ENCODE measurements at places on chromosomes 12 and 14.
A peak's percentile ranks its signal among the peaks of the same experiment; 100 is the strongest.

DNA sequence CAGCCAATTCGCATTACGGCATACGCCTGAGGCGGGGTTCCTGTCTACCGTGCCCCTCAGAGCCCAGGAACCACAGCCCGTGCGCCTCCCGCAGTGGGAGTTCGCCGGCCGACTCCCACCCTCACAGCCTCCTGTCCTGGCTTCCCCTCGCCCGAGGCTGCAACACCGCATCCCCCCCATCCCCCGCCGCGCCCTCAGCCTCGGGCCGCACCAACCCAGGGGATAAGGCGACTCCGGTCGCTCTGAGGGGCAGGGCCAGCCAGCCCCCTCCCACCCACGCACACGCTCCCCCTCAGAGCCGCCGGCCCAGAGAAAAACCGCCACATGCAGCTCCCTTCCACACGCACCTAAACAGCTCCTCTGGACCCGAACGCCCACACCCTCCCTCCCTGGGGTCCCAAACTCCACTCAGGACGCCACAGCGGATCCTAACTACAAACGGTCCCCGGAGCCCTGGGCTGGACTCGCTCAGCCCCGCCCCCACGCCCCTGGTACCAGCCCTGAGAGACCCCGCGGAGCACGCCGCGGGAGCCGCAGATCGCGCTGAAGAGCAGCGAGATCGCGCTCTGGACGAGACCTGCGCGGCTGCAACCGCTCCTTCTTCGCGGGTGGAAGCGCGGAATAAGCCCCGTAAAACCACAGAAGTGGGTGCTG is at the start of gene C14orf39:
C14orf39 (minus strand) TSS at position 466 of the 654 bp plus-strand sequence. CDS start 985 bp downstream, outside the sequence.
- ATAC-seq, result peak; percentile 95

DNA sequence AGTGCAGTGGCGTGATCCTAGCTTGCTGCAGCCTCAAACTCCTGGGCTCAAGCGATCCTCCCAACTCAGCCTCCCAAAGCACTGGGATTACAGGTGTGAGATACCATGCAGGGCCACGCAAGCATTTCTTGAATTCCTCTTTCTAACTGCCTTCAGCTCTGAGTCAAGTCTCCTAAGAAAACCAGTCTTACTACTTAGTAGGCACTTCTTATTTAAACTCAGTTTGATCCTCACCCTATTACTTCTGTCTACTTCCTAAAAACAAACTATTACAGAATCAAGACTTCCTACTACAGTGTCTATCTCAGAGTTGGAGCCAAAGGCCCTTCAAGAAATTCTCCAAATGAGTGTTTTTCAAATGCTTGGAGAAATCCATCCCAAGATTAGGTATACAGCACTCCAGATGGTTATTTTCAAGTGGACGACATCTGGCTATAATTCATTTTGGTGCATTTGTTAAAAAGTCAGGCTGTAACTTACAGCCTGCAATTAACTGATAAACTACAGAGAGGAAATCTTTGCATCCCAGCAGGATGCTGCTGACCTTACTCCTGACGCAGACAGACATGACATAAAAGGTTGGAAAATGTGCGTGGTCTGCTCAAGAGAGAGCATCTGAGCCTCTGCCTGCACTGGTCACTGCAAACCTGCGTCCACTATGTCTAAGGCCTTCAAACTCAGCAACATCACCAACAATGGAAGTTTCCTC is 34.7 kb downstream of the SSH1 start:
- ATAC-seq, result peak; percentile 1

DNA sequence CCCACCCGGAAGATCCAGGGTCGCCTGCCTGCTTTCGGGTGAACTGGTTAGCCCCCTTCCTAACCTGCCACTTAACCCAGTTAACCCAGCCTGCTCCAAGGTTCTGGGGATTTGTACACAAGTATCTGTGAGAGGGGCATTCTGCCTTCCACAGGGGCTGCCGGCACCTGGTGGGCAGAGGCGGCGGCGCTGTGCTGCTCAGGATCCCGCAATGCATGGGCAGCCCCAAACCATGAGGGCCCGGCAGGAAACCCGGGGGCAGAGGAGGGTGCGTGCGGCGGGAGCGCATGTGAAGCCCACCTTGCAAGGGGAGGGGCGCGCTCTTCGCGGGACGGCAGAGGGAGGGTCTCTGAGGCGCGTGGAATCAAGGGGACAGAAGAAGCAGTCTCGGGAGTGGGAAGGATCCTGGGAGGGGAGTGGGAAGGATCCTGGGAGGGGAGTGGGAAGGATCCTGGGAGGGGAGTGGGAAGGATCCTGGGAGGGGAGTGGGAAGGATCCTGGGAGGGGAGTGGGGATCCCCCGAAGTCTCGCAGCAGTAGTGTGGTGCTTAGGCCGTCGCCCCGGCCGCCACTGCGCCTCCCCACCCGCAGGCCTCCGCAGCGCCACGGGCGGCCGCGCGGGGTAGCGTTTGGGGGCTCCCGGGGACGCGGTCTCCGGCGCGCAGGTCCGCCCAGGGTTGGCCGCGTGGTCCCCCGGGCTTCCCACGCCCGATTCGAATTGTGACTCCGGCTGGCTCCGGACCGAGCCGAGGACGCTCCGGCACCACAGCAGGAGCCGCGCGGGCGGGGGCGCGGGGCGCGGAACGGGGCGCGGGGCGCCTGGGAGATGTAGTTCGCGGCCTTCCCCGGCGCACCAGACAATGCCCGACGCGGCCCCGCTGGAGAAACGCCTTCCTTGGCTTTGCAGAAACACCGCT is 4.9 kb upstream of the MTA1 start:
- ATAC-seq, result peak; percentile 88

DNA sequence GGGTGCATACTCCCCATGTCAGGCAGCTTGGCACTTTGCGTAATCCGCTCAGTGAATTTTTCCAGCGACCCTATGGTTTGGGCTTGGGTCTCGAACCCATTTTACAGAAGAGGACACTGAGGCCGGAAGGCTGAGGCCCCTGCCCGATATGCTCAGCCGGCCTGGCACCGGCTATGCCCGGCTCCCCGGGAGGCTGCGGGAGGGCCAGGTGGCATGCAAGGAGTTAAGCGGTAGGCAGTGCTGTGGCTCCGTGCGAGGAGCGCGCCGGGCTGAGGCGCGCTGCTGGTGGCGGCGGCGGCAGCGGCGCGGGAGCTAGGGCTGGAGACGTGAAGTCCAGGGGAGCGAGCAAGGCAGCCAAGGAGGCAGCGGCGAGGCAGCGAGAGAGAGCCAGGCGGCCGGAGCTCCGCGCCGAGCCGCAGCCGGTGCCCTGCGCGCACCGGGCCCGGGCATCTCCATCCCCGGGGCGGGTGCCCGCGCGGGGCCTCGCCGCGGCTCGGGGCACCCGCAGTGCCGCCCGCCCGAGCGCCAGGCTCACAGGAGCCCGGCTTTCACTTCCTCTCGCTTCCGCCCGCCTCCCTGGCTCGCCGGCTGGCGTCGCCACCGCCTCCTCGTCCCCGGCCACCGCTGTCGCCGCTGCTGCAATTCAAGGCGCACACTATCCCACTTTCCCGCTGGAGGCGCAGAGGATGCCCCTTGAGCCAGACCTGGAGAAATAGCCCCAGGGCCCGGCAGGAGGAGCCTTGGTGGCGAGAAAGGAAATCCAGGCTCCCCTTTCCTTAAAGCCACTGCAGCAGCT is at the start of gene WSCD2:
WSCD2 (plus strand) TSS at position 272 of the 796 bp plus-strand sequence. CDS start 66,545 bp downstream, outside the sequence.
- ATAC-seq, result peak; percentile 53

- ATAC-seq, result no peak
Observed at GRCh38 chr14:28895389-28895788, 128.8 kb downstream of the FOXG1 start.

DNA sequence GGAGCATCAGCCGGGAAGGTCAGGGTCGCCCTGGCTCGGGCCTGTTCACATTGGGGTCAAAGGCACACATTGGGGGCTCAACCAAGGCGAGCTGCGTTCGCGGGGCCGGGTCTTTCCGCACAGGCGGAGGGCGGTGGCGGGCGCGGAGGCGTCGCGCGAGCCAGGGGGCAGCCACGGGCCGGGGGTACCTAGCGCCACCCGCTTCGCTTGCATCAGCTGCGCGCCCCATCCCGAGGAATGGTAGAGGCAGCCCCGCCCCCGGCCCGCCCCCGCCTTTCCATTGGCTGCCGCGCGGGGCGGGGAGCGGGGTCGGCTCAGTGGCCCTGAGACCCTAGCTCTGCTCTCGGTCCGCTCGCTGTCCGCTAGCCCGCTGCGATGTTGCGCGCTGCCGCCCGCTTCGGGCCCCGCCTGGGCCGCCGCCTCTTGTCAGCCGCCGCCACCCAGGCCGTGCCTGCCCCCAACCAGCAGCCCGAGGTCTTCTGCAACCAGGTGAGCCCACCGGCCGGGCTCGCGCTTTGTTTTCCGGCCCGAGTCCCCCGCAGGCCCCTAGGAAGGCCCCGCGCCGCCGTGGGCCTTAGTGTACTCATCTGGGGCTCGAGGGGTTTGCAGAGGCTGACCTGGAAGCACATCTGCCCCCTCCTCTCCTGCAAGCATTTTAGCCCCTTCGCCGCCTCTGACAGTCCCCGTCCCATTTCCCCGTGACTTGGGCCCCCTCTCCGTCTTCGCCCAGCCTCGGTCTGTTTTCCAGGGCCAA is at the start of gene ALDH2:
ALDH2 (plus strand) TSS at position 326 of the 754 bp plus-strand sequence; CDS start at position 376, 50 bp downstream.
- peak; percentile 95 for ATAC-seq

DNA sequence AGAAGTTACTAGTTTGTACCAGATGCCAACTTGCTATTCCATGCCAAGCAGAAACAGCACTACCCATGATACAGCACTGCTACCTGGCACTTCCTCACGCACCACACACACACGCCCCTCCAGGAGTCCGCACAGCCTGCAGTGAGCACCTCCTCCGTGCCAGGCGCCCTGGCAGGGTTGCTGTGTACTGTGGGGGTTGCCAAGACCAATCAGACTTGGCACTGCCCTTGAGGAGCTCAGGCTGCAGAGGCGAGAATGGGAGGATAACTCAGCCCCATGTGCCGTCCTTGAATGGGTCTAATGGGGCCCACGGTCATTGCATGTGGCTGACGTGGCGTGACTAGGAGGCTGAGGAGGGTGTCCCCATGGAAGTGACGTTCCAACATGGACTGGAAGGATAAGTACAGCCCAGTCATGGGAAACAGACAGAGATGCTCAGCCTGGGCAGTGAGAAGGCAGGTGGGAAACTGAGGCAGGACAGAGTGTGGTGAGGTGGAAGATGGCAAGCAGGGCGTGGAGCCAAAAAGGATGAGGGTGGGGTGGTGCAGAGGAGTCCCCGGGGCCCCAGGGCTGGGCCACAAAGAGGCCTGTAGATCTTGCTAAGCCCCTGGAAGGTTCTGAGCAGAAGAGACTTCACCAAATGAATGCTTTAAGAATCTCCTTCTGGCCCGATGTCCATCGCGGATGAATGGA is 65.3 kb upstream of the C14orf180 start:
- ATAC-seq, result no peak

DNA sequence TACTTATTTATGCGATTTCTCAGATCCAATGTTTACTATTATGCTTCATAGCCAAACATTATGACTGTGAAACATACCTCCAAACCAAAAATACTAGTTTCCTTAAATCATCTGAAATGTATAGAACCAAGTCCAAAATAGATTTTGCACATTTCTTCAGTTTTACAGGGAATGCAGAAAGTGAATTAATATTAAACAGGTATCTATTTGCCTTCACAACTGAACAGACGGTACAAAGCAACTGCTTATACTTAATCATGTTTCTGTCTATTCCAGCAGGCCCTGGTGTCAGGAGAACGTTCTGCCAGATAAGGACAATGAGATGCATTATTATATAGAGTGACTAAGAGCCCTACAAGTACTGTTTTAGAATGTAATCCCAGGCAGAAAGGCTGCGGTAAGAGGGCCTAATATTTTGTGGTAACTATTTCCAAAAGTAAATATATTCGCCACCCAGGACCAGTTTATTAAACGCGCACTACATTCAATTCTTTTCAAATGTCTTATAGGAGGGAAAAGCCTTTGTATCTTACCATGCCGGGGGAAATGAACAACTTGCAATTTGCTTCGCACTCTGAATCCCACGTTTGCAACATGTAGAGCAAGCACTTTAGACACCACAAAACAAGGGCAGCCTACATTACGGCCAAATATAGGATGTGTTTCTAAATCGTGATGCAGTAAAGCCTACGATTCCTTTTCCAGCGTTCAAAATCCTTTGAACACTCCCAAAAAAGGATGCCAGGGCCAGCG is 1.5 kb downstream of the CORO1C start:
- ATAC-seq, result peak; percentile 4

DNA sequence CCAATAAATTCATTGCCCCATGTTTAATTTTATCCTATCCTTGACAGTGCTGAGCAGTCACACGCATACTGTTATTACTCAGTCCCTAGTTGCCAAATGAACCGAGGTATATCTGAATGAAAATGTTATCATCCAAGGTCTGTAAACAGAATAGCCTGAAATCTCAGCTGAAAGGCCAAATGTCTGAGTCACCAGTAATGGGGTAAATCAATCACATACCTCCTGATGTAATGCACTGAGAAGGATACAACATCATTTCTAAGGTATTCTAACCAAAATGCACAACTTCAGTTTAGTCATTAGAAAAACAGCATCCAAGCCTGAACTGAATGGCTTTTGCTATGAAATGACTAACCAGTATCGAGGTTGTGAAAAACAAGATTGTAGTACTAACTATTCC is 228.6 kb downstream of the DPF3 start:
- peak; percentile 93 for ATAC-seq

DNA sequence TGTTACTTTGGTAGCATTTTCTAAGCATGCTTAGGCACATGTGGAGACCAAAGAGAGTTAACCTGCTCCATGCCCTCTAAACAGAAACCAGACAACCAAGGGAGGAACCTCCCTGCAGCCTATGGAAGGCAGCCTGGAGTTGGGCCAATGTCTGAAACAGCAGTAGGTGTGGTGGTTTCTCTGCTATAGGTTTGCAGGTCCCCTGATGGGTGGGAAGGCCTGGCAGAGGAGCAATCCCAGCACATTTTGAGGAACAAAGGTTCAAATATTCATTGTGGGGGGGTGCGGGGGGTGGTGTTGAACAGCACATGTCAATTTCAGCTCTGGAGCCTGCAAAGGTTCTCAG is 65.4 kb downstream of the DACT1 start:
- ATAC-seq, result peak; percentile 41

DNA sequence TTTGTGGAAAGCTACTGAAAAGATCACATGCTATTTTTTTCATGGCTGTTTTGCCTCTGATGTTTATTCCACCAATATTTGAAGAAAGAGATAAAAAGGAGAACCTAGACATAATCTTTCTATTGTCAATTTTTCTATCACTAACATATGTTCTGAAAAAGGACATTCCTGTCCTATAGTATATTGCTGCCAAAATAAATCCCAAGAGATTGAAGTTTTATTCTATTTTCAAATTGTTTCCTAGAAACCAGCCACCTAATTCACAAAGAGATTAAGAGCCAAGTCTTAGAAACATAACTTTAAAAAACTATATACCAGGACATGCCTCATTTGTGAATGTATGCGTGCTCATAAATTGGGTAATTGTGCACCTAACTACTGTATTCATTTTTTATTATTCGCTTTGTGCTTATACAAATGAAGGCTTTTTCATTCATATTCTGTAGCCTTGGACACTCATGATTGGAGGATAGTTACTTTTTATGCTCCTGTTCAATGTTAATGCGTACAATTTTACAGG is 200.7 kb downstream of the FUT8 start:
- ATAC-seq, result no peak

- ATAC-seq, result no peak
Observed at GRCh38 chr12:7750350-7750749, 3.2 kb upstream of the CLEC4C start.

GRCh38 chr12:103929046-103929783 is 995 bp upstream of the HSP90B1 start:
- ATAC-seq, result peak; percentile 75

- ATAC-seq, result no peak
Observed at GRCh38 chr12:17197971-17198370, 592.0 kb upstream of the LMO3 start.

GRCh38 chr12:130683080-130683479 is 33.0 kb downstream of the RIMBP2 start:
- no peak for ATAC-seq

GRCh38 chr14:103103461-103104388 is 9.2 kb downstream of the EXOC3L4 start:
- ATAC-seq, result peak; percentile 64

GRCh38 chr14:50400461-50400860 is 3.8 kb upstream of the CDKL1 start:
- ATAC-seq, result no peak

- peak; percentile 91 for ATAC-seq
Observed at GRCh38 chr12:49662998-49663843, 39.9 kb downstream of the PRPF40B start.

Measured in SK-N-SH treated with all-trans-retinoic acid at 6 μM for 48 hours (cell line).